ENCODE measurements at places on chromosomes 16 and 17. TPM values are rescaled to one million over a fixed set of nuclear protein-coding genes. Genes with fewer than 3 reads are reported as not detected.

Gene KRT32
- not detected for total RNA-seq

Gene HNF1B
- not detected for total RNA-seq

Gene KRTAP3-1
- total RNA-seq, result not detected

Gene DYNLRB2
- not detected for total RNA-seq
